Activated T-helper 1 cell treated with Interleukin-2 at 50 U/mL for 16 hours (primary cell): ENCODE measurements at places on chromosomes 13 and 19.

GRCh38 chr13:91331047-91331915 is 16.2 kb upstream of the MIR17HG start:
- DNase-seq, result no peak

GRCh38 chr13:76630629-76631230 is 255.5 kb downstream of the KCTD12 start:
- DNase-seq, result no peak

GRCh38 chr13:112397108-112397507 is 21.0 kb downstream of the SPACA7 start:
- DNase-seq, result no peak

- no peak for DNase-seq
Measured at GRCh38 chr13:57601536-57601935, 30.0 kb upstream of the PCDH17 start.

- DNase-seq, result no peak
Measured at GRCh38 chr19:28475525-28475924, 737.4 kb downstream of the UQCRFS1 start.

DNA sequence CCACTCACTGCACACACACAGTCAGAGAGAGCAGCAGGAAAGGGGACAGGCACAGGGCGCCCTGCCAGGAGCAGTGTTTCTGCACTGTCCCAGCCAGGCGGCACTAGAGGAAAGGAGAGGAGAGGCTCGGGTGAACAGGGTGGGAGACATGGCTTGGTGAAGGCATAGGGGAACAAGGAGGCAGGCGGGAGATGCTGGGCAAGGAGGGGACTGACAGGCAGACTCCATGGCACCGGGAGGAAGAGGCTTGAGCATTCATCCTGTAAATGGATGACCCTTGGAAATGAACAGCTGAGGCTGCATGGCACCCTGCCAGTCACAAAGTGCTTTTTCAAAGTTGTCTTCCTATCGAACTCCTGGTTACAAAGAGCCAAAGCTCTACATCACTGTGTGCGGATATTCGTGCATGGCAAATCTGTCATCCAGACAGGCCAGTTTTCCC is 22.4 kb downstream of the MED26 start:
- no peak for DNase-seq

DNA sequence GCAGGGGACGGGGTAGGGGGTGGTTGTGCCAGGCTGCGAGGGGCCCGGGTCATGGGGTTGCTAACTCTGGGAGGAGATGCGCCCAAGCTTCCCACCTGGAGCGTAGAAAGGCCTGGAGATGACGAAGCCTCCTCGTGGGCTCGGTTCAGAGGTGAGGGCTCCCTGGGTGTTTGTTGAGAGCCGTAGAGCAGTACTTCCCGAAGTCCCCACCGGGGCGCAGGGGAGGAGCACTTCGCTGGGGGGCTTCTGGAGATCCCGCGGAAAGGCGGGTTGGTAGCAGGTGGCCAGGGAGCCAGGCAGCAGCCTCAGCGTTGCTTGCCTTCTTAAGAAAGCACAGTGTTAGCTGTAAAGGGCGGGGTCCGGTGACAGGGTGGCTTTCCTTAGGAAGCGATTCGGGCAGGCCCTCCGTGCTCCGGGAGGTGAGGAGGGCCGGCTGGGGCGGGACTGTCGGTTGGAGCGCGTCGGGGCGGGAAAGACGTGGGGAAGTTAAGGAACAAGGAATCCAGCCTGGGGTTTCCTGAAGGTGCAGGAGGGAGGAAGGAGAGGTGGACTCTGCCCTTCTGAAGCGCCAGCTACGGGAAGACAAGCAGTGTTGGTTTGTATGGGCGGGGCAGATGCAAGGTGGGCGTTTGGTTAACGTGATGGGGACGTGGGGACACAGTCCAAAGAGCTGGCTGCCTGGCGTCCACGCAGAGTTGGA is 3.3 kb downstream of the VSTM2B start:
- no peak for DNase-seq

DNA sequence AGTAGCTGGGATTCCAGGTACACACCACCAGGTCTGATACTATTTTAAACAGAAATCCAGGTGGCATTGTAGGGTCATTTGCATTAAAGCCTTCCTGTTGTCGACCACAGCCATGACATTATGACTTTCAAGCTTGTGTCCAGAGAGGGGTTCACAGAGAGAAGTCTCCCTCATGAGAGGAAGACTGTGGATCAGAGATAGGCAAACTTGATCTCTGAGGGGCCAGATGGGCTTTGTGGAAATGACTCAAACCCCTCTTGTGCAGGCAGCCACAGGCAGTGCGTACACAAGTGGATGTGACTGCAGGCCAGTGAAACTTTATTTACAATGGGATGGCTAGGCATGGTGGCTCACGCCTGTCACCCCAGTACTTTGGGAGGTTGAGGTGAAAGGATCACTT is 27.8 kb upstream of the F2RL3 start:
- DNase-seq, result no peak

GRCh38 chr13:36975172-36975571 is 24.0 kb downstream of the ALG5 start:
- no peak for DNase-seq

DNA sequence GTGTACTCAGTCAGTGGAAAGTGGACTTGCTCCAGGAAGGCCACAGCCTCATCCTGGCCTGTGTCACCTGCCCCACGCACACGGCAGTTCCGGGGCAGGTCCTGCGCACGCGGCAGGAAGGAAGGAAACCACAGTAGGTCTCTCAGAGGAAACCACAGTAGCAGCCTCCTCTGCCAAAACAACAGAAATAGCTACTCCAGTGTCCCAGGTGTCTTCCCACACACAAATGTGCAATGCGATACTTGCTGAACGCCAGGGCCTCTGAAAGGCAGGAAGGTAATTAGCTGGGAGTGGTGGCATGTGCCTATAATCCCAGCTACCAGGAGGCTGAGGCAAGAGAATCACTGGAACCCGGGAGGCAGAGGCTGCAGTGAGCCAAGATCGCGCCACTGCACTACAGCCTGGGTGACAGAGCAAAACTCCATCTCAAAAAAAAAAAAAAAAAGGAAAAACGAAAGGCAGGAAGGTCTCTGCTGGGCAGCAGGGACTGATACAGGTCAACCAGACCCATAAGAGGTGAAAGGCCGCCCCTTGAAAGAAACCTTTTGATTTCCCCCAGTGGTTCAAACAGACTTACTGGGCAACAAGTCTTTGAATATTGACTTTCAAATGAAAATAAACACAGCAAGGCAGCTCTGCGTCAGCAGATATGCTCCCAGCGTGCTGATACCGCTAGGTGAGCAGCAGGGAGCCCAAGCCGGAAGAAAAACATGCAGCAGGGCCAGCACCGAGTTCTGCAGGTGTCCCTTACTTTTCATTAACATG is 49.5 kb downstream of the CRYL1 start:
- DNase-seq, result peak; percentile 55

- DNase-seq, result no peak
Measured at GRCh38 chr13:25179832-25180774, 8.0 kb upstream of the AMER2 start.

DNA sequence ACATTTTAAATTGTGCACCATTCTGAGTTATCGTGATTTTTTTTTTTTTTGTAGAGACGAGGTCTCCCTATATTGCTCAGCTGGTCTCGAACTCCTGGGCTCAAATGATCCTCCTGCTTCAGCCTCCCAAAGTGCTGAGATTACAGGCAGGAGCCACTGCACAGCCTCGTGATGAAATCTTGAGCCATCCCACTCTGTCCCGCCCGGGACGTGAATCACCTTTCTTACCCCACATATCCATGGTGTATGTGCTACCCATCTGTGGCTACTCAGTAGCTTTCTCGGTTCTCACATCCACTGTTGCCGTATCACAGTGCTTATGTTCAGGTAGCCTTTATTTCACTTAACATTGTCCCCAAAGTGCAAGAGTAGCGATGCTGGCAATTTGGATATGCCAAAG is 26.5 kb downstream of the PAK4 start:
- no peak for DNase-seq

- no peak for DNase-seq
Measured at GRCh38 chr13:26991508-26992181, 180.0 kb downstream of the USP12 start.

GRCh38 chr19:13029893-13030292 is 34.6 kb downstream of the NFIX start:
- no peak for DNase-seq

DNA sequence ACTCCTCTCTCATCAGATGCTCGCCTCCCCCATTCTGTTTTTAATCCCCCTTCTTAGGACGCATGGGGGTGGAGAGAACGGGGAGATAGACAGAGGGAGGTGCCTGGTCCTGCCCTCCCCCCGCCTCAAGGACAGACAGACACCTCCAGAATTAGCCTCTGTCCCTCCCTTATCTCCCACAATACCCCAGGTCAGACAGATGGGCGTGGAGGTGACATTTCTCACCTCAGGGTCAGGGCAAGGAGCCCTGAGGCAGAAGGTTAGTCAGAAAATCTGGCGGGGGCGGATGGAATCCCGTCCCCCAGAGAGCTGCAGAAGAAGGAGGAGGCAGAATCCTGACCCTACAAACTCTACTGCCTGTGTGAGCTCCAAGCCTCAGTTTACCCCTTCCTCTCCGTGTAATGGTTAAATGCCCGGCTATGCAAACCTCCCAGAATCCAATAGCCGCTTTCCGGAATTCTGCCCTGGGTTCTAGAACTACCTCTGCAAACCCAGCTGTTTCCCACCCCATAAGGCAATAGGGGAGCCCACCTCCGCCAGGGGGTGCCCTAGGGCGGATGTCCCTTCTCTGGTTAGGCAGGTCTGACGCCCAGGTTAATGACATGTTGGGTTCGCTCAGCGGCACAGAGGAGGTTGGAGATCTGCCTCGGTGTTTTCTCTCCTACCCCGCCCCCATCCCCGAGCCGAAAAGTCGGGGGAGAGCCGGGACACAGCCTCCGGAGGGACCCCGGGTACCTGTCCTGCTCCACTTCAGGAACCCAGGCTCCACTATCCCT is 900 bp downstream of the PPP1R13L start:
- DNase-seq, result peak; percentile 24

DNA sequence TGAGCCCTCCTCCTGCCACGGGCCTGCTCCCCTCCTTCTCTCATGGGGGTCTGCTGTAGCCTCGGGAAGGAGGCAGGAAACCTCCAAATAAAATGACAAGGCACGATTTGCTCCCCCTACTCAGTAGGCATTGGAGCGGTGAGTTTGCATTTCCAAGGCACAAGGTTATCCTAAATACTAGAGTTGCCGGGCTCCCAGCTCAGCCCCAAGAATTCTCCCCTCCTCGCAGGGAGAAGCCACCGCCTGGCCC is 1.5 kb downstream of the CEBPA start:
- DNase-seq, result no peak

DNA sequence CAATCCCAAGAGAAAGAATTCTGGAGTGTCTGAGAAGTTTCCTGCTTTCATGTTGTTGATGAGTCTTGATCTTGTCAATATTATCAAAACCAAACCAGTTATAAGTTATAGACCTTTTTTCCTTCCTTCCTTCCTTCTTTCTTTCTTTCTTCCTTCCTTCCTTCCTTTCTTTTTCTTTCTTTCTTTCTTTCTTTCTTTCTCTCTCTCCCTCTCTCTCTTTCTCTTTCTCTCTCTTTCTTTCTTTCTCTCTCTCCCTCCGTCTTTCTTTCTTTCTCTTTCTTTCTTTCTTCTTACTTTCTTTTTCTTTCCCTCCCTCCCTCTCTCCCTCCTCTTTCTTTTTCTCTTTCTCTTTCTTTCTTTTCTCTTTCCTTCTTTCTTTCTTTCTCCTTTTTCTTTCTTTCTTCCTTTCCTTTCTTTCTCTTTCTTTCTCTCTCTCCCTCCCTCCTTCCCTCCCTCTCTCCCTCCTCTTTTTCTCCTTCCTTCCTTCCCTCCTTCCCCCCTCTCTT is at the start of gene OR7G3:
Gene OR7G3 (minus strand): TSS at position 51 of the 506 bp plus-strand sequence. CDS start 0 bp downstream, at position 51.
- no peak for DNase-seq

DNA sequence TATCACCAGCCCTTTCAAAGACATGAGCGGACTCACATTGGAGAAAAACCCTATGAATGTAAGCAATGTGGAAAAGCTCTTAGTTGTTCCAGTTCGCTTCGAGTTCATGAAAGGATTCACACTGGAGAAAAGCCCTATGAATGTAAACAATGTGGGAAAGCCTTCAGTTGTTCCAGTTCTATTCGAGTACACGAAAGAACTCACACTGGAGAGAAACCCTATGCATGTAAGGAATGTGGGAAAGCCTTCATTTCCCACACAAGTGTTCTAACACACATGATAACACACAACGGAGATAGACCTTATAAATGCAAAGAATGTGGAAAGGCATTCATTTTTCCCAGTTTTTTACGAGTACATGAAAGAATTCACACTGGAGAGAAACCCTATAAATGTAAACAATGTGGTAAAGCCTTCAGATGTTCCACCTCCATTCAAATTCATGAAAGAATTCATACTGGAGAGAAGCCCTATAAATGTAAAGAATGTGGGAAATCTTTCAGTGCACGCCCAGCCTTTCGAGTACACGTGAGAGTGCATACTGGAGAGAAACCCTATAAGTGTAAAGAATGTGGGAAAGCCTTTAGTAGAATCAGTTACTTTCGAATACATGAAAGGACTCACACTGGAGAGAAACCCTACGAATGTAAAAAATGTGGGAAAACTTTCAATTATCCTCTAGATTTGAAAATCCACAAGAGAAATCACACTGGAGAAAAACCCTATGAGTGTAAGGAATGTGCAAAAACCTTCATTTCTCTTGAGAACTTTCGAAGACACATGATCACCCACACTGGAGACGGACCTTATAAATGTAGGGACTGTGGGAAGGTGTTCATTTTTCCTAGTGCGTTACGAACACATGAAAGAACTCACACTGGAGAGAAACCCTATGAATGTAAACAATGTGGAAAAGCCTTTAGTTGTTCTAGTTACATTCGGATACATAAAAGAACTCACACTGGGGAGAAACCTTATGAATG is 17.6 kb downstream of the ZNF791 start:
- no peak for DNase-seq

DNA sequence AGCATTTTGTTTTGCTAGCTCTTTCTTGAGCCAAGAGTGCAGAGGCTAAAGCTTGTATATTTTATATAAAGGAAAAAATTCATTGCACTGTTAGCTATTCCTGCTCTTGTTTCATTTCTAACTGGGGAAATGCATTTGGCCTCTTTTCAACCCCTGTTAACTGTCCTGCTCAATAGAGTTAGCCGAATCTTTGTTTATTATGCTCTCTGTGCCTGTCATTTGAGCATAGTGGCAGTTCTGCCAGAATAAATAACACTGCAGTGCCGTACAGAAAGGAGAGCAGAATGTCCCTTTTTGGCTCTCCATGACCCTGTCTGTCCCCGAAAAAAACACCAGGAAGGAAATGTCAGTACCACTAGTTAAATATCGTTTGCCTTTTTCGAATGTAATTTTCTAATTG is 350.8 kb downstream of the MYO16 start:
- no peak for DNase-seq
